ENCODE measurements at places on chromosomes 2 and 18.
A peak's percentile ranks its signal among the peaks of the same experiment; 100 is the strongest.

DNA sequence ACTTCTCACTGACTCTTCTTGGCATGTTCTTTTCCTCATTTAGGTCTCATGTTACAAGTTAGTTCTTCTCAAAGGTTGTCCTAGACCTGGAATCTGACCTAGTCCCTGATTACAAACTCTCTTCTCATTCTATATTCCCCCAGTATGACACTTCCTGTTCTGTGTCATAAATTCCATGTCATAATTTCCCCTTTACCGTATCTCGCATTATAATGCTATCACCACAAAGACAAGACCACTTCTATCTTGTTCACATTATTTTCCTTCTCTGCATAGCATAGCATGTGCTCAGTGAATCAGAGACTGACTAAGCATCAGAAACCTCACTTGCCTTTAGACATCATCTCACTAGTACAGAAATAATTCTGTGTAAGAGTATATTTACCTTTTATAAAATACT is 63.6 kb upstream of the CAVIN2 start:
- DNase-seq, result no peak

DNA sequence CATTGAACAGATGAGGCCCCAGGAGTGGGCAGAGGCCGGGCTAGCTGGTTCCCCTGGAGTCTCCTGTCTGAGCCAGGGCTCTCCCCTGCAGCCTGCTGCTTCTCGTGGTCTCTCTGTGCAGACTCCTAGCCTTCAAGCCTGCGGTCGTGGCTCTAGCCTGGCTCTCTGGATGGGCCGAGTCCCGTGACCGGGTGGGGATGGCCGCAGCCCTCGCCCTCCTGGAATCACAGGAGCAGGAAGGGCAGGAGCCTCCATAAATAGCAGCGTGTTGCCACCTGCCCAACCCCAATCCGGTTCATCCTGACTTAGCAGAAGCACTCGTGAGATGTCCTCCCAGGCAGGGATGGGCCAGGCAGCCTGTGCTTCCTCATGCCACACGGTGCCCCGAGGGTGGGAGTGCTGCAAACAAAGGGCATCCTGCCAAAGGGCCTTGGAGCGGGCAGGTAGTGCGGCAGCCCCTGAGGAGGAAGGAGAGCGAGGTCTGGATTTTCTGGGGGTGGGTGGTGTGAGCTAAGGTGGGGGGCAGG is 43.9 kb downstream of the FOSL2 start:
- DNase-seq, result no peak

DNA sequence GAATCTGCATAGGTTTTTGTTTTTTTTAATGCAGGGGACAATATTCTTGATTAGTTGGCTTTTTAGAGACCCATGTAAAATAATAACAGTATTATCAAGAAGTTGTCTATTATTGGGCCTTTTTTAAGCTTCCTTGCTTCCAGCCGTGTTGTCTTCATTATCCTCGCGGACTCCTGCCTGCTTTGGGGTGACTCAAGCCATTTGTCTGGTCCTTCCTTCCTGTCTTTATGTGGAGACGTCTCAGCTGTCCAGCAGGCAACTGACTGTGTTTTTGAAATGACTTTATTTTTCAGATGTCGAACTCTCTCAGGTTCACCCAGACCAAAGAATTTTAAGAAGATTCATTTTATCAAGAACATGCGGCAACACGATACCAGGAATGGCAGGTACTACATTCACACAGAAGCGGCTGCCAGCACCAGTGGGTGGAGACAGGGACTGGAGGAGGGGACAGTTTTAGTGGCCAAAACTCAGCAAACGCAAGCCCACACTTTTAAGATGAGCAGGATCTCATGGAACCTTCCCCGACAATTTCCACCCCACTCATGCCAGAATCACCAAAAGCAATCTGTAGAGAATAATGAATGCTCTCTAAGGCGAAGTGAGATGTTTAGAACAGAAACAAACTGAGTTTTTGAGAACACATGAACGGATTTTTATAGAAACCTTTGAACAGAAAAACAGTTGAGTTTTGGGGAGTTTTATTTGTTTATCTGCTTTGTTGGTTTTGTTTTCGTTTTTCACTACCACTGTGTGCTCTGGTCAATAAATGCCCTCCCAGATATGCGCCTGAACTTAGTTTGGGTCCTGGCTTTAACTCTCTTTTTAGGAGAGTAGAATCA is 59.1 kb downstream of the CABLES1 start:
- no peak for DNase-seq

DNA sequence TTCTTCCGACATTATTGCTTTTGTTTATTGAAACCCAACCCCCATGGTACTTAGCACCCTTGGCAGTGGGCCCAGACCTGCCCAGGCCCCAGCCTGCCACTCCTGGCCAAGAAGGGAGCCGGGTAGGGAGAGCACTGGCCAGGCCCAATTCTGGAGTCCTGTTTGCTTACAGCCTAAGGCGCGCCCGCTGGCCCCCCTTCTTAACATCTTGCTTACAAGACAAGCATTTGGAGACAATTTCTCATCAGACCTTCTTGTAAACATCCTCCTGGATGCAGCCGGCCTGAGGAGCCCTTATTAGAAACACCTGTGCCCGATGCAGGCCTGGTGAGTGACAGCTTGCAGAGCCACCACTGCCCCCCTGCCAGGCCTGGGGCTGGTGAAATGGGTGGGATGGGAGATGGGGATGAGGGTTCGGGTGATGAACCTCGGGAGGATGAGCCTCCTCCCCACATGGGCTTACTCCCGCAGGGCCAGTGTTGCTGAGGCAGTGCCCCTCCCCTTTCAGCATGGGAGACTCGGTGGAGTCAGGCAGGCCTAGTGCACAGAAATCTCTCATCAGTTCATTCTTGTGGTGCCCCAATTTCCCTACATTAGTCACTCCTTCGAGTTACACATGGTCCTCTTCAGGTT is 217.5 kb downstream of the CYP26B1 start:
- no peak for DNase-seq

DNA sequence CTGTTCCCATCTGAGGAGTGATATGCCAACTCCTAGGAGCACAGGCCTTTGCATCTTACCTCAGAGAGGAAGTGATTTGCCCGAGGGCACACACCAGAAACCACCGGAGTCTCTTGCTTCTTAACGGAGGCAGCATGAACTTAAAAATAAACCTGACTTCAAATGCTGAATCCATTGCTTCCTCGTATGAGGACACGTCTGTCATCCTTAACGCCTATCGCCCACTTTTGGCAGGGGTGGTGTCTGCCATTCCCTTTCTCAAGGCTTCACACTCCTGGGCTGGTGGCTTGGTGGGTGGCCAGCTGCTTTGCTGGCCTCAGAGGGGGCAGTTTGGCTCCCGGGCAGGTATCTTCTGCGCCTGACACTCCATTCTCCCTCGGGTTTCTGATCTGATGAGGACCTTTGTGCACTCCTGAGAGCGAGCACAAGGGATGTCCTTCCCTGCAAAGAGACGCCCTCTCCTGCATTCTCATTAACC is 1.1 kb upstream of the PREB start:
- DNase-seq, result no peak

DNA sequence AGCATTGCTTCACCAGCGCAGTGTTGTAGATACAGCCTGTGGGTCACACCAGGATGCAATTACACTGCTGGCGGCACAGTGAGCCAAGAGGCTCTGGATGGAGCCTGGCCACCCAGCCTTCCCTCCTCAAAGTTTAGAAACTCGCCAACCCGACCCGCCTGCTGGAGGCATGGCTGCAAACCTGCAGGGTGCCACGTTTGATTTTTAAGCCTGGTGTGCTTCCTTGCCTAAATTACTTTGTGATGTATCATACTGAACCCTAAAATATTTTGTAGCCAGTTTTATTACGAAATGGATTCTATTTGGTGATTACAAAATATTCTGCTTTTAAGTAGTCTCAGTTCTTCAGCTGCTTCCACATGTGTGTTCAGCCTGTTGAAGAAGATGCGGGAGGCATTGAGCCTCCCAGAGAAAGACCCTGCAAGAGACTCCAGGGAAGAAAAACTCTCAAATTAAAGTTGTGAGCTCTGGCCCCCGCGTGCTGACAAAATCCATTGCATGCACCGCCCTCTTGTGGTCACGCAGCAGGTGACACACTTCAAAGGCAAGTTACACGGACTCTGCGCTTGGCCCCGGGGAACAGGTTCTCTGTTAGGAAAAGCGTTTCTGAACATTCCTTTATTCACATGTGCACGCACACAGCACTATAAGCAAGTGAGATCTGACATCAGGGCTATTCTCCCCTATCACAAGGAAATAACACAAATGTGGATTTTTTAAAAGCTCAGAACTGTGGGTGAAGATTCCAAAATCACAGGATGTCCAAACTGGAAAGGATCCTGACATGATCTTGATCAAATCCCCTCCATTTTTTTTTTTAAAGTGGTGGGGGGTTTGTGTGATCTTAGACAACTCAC is 63.0 kb upstream of the TWIST2 start:
- peak; percentile 28 for DNase-seq

DNA sequence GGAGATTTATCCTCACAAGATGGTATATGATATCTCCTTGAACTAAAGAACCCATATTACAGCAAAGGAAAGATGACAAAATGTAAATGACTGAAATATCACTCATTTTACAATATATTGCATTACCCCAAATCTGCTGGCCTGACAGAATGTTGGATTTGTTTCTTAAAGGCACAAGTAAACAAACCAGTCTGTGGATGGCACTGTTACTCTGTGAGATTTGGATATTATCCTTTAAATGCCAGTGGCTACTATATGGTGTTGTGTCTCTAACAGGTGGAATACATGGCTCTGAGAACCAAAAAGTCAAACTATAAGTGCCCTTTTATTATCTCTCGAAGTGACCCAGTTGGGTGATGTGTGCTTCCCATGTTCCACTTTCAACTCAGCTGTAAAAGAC is 125.7 kb downstream of the PDE1A start:
- DNase-seq, result no peak

- no peak for DNase-seq
These were observed 210.9 kb downstream of the NDUFA10 start for GRCh38 chr2:239814116-239814860.

DNA sequence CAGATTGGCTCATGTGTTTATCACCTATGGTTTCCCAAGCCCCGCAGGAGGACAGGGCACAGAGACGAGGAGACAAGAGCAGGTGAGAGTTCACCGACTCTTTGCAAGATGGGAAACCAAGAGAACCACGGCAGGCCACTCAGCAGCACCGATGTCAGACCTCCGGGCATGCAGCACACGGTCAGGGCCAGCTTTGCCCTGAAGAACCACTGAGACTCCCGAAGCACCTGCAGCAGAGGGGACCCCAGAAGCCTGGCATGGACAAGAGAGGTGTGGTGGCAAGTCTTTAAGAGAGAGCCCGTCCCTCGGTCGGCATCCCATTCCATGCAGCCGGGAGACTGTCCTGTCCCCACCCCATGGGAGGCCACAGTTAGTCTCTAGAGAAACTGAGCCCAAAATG is 36.6 kb upstream of the TAF1B start:
- no peak for DNase-seq

DNA sequence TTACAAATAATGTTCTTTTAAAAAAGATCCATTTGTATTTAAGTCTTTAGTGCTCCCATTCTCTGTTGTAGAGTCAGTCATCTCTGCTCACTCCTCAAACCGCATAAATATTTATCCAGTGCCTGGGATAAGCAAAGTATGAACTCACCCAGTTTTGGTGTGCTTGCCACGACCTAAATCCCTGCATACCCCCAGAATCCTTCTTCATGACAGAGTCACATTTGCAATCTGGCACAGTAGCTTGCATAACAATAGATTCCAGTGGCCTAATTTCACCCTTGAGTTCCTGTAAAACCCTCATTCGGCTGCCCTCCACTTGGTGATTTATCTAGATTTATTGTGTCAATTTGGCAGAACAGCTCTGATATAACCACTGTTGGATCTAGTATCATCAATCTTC is 92.9 kb downstream of the DTNA start:
- no peak for DNase-seq

- DNase-seq, result no peak
These were observed 13.7 kb downstream of the ADRA2B start for GRCh38 chr2:96102596-96103186.

DNA sequence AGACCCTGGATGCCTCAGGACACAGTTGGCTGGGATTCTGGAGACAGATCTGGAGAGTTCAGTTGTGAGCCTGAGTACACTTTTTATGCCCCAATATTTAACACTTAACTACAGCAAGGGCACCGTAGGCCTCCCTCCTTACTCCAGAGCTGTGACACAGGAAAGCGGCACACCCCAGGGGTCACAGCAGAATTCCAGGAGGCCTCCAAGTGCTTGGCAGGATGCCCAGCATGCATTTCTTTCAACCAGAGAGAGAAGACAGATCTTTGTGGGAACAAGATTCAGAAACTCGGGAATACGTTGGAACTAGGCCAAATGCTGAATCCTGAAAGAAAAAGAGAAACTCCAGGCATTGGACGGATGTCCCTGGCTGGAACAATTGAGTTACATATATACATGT is 199.2 kb upstream of the NT5C1B start:
- DNase-seq, result no peak

DNA sequence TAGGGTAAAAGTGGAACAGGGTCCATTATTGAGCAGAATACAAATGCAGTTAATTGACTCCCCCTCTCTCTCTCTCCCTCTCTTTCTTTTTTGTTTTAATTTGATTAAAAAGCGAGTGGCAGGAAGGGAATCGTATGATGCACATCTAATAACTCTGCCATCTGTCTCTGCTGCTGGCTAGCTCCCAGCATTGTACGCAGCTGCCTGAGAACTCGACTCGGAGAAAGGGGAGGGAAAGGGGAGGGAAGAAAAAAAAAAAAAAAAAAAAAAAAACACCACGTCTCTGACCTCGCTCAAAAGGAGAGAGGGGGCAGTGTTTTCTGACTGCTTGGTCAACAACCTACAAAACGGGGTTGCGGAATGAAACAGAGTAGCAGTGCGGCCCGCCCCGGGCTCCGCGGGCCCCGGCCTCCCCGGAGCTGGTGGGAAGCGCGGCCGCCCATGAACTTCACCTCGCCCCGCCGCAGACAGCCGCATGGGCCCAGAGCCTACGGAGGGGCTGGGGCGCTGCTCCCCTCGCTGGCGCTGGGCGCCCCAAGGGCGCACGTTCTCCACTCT is 265.7 kb downstream of the TCF4 start:
- no peak for DNase-seq

- no peak for DNase-seq
These were observed 15.5 kb downstream of the HEATR5B start for GRCh38 chr2:37068686-37069085.

DNA sequence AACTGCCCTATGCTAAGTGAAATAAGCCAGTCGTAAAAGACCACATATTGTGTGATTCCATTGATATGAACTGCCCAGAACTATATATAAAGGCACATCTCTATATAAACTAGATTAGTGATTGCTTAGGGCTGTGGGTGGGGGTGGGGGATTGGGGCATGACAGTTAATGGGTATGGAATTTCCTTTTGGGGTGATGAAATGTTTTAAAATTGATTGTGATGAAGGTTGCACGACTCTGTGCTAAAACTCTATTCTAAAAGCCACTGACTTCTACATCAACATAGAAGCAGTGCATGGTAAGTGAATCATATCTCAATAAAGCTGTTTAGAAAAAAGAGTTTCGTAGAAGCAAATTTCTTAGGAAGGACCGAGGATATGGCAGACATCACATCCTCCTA is 53.0 kb downstream of the CDCA7 start:
- DNase-seq, result no peak

All from stimulated activated CD4-positive, alpha-beta T cell treated with anti-CD3 and anti-CD28 coated beads, Interleukin-12 subunit alpha, Interleukin-12 subunit beta, amount 100 ng/mL, for 48 hours (primary cell).